ENCODE measurements at places on chromosomes 12 and 14.

DNA sequence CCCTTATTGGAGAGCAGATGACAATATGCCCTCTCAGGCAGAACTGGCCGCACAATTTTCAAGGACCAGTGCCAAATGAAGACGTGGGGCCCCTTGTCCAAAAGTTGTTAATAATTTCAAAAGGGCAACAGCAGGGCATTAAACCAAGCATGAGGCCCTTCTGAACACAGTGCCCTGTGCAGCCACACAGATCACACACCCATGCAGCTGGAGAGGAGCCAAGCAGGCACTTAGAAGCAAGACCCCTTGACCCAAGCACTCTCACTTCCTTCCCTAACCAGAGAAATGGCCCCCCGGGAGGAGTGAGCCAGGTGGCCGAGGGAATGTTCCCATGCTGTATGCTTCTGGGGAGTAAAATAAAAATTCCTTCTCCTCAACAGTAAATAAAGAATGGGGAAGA, 114.0 kb upstream of the TMPO start:
- DNase-seq: no peak

DNA sequence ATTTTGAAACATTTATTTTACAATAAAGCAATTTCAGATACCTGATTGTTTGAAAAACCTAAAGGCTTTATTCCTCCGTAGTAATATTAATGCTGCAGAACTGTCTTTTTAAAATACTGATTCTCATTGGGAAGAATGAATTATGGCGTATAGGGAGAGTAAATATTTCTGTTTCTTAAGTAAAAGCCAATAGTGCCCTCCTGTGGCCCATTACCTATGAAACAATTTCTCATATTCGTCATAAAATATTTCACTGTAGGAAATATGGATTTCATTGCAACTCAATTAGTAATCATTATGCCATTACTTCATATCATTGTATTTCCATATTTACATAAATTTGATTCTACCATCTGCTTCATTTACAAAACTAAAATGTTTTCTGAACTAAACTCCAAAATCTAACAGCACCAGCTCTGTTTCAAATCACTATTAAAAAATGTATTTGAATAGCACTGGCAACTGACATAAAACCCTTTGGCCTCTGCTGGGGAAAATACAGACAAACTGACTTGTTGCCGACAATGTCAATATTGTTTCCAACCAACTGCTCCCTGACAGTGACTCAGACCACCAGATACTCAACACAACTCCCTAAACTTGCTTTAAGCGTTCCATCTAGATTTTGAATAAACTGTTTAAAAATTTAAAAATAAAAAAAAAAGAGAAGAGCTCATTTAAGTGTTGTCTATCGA, 290.3 kb downstream of the NAV3 start:
- DNase-seq: no peak

DNA sequence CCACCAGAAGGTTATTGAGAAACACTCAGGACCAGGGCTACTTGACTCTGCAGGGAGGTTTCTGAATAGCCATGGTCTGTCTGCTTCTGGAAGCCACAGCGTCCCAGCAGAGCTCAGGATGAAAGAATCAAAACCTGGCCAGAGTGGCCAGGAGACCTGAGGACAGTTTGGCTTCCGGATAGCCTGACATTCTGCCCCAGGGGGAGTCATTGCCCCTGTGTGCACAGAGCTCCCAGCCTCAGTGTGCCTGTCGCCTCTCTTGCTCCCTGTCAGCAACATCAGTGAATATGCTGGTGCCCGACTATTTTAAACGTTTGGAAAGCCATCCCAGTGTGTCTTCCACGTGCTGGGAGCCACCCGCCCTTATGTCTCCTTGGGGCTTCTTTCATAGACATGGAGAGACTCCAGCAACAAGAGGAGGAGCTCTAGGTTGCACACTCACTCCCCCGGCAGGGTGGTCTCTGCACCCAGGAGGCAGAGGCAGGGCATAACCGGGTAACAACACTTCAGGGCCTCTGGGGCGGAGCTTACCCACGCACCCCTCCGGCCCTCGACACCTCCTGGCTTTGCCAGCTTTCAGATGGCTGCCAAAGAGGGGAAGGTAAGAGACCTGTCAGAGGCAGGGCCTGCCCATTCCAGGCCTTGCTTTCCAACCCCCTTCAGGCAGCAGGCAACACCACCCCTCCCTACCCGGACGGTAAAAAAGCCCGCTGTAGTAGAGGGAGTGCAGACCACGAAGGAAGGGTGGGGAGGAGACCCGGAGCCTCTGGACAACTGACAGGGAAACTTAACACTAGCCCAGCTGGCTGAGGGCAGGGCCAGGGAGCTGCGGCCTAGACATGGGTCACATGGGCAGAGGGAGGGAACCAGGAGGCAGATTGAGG, 19.0 kb upstream of the SLC6A12 start:
- no peak for DNase-seq

- no peak for DNase-seq
Measured at GRCh38 chr12:4859478-4860210, 50.1 kb upstream of the KCNA1 start.

- DNase-seq: no peak
Measured at GRCh38 chr14:75445236-75445635, 17.4 kb downstream of the JDP2 start.

DNA sequence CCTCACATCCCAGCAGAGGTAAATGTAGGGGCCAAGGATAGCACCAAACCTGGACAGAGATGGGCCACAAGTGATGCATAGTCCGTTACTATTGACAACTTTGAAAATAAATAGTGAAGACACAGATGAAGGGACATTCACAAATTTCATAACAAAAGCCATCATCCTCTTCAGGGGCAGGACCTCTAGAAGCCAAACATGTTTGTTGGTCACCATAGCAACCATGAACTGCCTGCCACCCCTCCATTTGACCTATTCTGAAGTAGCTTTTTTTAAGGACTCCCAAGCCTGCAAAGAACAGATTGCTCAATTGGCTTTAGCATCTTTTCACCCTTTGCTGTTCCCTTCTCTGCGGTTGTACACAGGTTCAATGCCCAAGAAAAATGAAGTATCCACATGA, 35.7 kb upstream of the MDM1 start:
- no peak for DNase-seq

DNA sequence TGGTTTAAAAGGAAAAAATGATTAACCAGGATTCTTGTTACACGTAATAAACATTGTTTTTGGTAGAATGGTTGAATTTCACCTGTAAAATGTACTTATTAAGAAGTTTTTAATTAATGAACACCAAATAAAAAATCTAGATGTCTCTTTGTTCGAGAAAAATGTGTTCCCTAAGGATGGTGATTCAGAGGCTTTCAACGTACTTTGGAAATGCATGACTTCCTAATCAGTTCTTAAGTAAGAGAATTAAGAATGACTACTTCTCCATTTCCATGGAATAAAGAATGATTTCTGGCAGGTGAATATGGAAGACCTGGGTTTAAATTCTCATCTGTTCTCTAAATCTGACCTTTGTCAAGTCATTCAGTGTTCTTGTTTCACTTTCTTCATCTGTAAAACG, 428.6 kb downstream of the KCNH5 start:
- no peak for DNase-seq

DNA sequence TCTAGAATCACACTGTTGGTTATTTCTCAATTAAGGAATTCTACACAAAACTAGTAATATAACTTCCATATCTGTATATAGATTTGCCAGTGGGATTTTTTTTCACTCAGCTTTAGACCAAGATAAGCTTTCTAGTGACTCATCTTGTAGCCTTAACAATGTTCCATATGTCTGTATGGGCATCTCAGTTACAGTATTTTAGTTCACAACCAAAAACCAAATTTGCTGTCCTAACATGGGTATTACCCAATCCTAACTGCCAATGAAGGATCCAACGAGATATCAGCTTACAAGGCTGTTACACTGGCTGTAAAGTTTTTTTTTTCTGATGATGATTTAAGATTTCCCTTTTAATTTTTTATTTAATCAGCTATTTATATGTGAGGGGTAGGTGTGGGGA, 31.5 kb upstream of the KRR1 start:
- DNase-seq: no peak

GRCh38 chr14:78785265-78785664, 615.1 kb downstream of the NRXN3 start:
- DNase-seq: no peak

GRCh38 chr14:90567991-90568390, 171.2 kb downstream of the CALM1 start:
- no peak for DNase-seq
